ENCODE measurements at places on chromosomes 4 and X.

DNA sequence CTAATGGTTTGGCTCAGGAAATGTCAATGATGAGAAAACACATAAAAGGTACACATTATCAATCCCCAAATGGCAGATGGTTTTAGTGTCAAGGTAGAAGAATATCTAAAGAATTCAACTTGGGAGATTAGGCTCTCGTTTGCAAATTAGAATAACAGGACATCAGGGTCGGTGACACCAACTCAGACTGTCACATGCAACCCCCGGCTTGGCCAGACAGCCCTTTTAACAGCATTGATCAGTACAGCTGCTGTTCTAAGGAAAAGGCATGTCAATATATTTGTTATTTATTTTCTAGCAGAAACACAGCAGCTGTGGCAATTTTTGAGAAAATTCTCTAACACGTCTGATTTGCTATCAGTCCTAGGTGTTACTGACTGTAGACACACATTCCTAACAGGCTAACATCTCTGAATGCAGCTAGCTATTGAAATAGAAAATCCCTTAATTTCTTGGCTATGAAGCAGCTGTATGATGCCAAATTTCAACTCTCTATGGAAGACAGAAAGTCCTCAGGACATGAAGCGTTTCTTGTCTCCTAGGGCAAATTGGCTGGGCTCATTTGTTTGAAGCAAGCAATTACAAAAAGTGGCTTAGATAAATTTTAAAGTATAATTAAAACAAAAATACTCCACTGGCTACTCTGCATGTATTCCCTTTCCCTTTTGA lies 269.0 kb upstream of the CXXC4 start:
- DNase-seq: no peak

DNA sequence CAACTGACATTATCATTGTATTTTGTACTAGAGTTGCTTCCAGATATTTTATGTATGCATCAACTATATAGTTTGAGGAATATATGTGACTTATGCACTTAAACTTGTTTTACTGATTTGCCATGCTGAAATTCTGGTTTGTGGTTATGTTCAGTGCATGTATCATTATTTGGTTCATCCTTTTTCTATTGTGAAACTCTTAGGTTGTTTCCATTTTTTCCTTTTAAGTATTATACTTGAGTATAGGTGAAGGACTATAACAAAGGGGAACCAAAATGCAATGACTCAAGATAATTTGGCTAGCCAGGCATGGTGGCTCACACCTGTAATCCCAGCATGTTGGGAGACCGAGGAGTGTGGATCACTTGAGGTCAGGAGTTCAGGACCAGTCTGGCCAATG lies 21.1 kb upstream of the EPGN start:
- DNase-seq: no peak

GRCh38 chr4:81754169-81754568 lies 282.5 kb upstream of the RASGEF1B start:
- no peak for DNase-seq

DNA sequence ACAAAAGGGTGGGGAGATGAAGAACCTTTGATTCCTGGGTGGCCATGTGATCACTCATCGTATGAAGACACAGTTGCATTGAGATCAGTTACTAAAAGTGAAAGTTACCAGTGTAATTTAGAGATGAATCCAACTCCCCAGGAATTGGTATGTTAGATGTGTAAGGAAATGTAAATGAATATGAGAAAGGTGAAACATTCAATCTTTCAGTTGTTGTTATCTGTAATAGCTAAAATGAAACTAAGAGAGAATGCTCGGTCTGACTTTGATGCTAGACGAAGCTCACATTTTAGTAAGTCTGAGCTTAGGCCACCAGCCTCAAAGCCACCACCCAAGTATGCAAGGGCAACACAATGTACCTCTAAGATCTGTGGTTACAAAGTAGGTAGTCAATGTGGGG lies 194.3 kb upstream of the POF1B start:
- DNase-seq: no peak

- no peak for DNase-seq
Observed at GRCh38 chrX:34404386-34405070, 252.6 kb downstream of the TMEM47 start.

All from activated T-cell treated with anti-CD3 and anti-CD28 coated beads, Interleukin-2, amount 50 U/mL, for 1 hour (primary cell).